ENCODE measurements at places on chromosomes 5 and 9.

DNA sequence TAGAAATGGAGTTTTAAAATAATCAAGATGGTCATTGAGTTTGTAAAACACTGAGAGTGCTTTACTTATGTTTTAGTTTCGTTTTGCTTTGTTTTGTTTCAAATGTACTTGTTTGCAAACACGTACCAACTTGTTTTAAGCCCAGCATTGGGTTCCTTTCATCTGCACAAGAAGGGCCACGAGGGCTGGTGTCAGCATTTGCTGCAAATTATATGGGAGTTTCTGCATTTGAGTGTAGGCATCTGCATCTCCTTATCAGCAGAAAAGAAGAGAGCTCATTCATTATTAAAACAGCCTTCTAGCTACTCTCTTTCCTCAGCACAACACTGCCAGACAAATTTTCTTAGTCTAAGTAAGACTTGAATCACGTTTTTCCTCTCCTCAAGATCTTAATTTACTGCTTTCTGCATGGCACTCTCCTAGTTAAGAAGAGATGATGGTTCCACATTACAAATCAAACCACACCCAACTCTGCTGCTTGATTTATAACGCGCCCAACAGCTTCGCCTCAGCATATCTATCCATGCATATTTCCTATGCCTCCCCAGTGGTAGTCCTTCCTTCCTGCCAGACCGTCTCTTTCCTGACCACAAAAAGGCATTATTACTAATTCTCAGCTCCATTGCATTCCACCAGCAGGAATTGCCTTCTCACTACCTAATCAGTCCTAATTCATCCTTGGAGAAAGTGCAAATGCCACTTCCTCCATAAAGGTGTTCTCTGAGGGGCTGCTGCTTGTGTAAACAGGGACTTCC, 95.2 kb upstream of the CAST start:
- no peak for DNase-seq

- DNase-seq: no peak
Observed at GRCh38 chr5:10673017-10673389, 88.0 kb downstream of the DAP start.

- DNase-seq: no peak
Observed at GRCh38 chr5:9499498-9499876, 46.4 kb downstream of the SEMA5A start.

GRCh38 chr5:124906339-124907097, 160.1 kb upstream of the ZNF608 start:
- peak; percentile 86 for DNase-seq

GRCh38 chr5:72822944-72823343, 6.5 kb downstream of the TNPO1 start:
- no peak for DNase-seq

DNA sequence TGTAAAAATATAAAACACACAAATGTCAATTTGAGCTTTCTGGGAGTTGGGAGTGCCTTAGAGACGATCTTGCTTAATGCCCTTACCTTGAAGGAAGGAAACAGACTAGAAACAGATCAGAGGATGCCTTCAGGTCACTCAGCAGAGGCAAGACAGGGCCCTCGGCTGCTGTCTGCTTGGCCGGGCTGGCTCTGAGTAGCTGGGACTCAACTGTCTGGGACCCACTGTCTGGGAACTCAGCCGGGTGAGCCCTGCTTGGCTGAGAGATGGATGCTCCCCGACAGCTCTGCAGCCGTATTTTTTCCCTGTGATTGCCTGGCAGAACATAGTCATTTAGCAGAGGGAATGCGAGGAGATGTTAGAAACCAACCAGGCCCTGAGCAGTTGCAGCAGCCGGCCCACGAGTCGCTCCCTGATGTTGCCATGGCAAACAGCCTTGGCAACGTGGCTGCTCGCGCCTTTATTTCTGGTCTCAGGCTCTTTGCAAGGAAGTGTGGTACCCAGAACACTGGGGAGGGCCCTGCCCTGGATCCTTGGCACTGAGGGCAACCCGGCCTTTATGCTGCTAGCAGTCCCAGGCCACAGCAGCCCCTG, 10.9 kb downstream of the PPARGC1B start:
- no peak for DNase-seq

GRCh38 chr5:151772846-151773561, 1.2 kb downstream of the G3BP1 start:
- DNase-seq: peak; percentile 28
